Panc1 (cell line): ENCODE measurements at places on chromosomes 3 and 15. TPM values are rescaled to one million over a fixed set of nuclear protein-coding genes. Genes with fewer than 3 reads are reported as not detected.

TTC21A gene
- 7.7 TPM for total RNA-seq

ARHGAP31 gene
- 7.6 TPM for total RNA-seq

TM4SF18 gene
- 54.5 TPM for total RNA-seq

CDHR4 gene
- not detected for total RNA-seq

GOLGA8T gene
- not detected for total RNA-seq

MKRN2OS gene
- total RNA-seq = not detected

LMAN1L gene
- total RNA-seq = not detected

DNA sequence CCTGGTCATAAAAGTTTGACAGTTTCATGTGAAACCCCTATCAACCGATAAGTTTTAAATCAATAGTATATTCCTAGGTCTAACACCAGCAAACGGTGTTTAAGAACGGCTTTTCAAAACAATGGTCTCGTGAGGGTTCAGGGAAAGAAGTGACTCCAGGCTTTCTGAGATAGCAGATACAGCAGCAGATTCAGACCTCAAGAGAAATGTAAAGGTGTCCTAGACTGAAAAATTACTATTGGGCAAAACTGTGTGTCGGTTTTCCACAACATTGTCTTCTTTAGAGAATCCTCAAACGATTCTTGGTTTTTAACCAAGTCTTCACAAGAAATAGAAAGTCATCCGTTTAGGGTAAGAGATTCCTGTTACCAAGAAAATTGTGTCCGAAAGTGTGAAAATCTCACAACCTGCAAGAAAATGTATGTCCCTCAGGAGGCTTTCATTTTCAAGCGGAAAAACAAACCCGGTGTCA is 1.2 kb downstream of the SETD2 start:
- H3K4me3 ChIP-seq = peak overlapping the region; percentile 82
- H3K27ac ChIP-seq = peak overlapping the region; percentile 88
- peaks cover 3% of the 10 kb centered on the region; the same call in 1 of the 2 replicates for H3K36me3 ChIP-seq
- no peak for DNase-seq

GRCh38 chr3:108946292-108947285 is 7.1 kb downstream of the GUCA1C start:
- no peaks in the 10 kb centered on the region for H3K27me3 ChIP-seq
- H3K27ac ChIP-seq = no peak overlapping the region
- no peaks in the 10 kb centered on the region for H3K36me3 ChIP-seq
- H3K4me1 ChIP-seq = no peaks in the 10 kb centered on the region
- H3K4me3 ChIP-seq = no peak overlapping the region
- DNase-seq = no peak

GRCh38 chr3:156760333-156760732 is 65.8 kb upstream of the LEKR1 start:
- H3K27ac ChIP-seq = no peak overlapping the region
- no peak overlapping the region for H3K4me3 ChIP-seq

DNA sequence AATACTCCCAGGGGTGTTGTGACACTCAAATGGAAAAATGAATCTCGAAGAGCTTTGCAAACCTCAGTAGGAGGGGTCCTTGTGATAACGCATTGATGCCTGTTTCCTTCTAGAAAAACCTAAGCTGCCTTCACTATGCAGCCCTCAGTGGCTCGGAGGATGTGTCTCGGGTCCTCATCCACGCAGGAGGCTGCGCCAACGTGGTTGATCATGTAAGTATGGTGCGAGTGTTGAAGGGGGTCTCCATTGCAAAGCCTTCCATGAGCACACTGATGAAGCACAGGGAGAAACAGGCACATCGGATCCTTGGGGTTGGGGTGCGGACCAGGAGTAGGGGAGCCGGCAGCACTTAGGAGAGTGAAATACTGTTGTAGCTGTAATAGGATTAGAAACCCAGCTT is 22.3 kb downstream of the ANKDD1A start:
- H3K27ac ChIP-seq = no peak overlapping the region
- H3K36me3 ChIP-seq = no peaks in the 10 kb centered on the region
- DNase-seq = no peak
- H3K4me1 ChIP-seq = no peaks in the 10 kb centered on the region
- H3K27me3 ChIP-seq = no peaks in the 10 kb centered on the region

GRCh38 chr3:186534113-186534669 is 10.0 kb downstream of the CRYGS start:
- H3K36me3 ChIP-seq = no peaks in the 10 kb centered on the region
- DNase-seq = no peak
- no peaks in the 10 kb centered on the region for H3K4me1 ChIP-seq
- H3K27ac ChIP-seq = no peak overlapping the region
- no peak overlapping the region for H3K4me3 ChIP-seq

- no peak overlapping the region for H3K27ac ChIP-seq
- no peaks in the 10 kb centered on the region for H3K36me3 ChIP-seq
- H3K27me3 ChIP-seq = no peaks in the 10 kb centered on the region
- no peaks in the 10 kb centered on the region for H3K4me1 ChIP-seq
- DNase-seq = no peak
- no peak overlapping the region for H3K4me3 ChIP-seq
Measured at GRCh38 chr3:182609575-182610156, 183.6 kb upstream of the ATP11B start.

GRCh38 chr3:172511783-172512762 is 11.2 kb downstream of the TNFSF10 start:
- no peaks in the 10 kb centered on the region for H3K27me3 ChIP-seq
- no peak overlapping the region for H3K4me3 ChIP-seq
- H3K4me1 ChIP-seq = peaks cover 30% of the 10 kb centered on the region
- H3K27ac ChIP-seq = no peak overlapping the region

DNA sequence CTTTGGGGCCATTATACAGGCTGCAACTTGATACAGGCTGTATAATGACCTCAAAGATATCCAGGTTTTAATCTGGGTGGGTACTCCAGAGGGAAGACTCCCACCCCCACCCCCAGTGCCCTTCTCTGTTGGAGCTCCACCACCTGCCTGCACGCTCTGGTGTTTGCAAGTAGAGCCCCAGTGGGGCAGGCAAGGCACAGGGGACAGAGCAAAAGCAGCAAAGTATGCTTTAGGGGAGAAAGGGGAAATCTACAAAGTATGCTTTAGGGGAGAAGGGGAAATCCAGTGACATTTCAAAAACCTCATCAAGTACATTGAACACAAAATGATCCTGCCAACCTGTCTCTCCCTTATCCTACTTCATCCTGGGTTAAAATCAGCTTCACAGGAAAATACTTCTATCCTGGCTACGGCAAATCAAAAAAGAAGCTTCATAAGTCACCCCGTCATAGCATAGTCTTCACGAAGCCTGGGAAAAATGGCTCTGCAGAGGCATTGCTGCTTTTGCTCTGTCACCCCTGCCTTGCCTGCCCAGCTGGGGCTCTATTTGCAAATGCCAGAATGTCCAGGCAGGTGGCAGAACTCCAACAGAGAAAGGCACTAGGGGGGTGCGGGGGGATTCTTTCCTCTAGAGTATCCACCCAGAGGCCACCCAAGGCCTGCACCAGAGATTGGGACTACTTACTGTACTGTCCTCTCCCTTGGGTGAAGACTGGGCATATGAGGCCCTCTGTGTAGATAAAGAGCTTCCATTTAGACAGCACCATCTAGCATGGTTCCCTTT is 60.9 kb upstream of the ATP11B start:
- no peak for DNase-seq
- no peaks in the 10 kb centered on the region for H3K36me3 ChIP-seq
- peaks cover 5% of the 10 kb centered on the region; the same call in 1 of the 2 replicates for H3K27me3 ChIP-seq
- no peaks in the 10 kb centered on the region for H3K4me1 ChIP-seq
- H3K27ac ChIP-seq = no peak overlapping the region

DNA sequence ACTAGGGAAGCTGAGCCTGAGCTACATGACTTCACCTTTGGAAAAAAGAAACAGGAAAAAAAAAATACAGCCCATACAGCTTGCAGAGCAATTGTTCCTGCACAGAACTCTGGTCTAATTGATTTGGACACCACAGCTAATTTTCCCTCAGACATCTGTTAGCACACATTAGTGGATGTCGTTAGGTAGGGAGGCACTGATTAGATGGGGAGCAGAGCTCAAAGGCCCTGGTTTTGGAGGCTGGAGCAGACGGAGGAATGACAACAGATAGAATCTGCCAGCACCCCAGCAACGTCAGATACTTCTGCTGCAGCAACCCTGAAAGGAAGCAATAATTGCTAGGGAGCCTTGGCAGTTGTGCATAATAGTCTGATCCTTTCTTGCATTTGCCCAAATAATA is 398.9 kb downstream of the LSAMP start:
- DNase-seq = no peak
- H3K4me1 ChIP-seq = no peaks in the 10 kb centered on the region
- no peaks in the 10 kb centered on the region for H3K27me3 ChIP-seq
- H3K36me3 ChIP-seq = no peaks in the 10 kb centered on the region
- no peak overlapping the region for H3K27ac ChIP-seq
- no peak overlapping the region for H3K4me3 ChIP-seq

DNA sequence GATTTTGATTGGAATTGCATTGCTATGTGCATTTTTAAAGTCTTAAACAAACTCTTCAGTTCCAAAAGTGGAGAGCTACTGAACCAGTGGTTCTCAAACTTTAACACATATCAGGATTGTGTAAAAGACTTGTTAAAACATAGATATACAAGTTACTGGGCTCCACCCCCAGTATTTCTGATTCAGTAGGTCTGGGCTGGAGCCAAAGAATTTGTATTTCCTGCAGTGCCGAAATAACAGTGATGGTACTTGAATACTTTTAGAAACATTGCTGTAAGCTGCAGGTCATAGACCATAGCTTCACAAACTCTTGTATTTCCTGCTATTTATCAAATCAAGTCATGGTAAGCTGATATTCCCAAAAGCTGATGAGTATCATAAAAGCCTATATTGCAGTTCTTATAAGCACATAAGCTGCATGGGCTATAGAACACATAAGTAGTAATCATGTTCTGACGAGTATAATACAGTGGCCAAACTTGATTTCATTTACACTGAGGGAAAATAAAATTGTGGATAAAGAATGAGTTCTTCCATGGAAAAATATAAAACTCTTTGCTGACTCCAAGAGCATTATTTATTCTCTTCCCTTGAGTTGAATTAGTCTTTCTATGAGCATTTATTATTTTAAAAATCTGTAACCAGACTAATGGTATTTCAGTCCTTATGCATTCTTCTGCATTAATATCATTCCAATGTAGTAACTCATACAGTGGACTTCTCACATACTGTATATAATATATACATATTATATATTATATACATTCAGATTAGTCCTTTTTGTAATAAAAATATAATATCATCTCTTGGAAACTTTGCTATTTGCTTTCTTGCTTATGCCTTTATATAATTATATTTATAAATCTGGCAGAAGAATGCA is 550.5 kb upstream of the AGTR1 start:
- no peaks in the 10 kb centered on the region for H3K27me3 ChIP-seq
- no peak for DNase-seq
- no peaks in the 10 kb centered on the region for H3K36me3 ChIP-seq
- H3K4me1 ChIP-seq = no peaks in the 10 kb centered on the region

- DNase-seq = no peak
- no peak overlapping the region for H3K27ac ChIP-seq
- H3K27me3 ChIP-seq = no peaks in the 10 kb centered on the region
Measured at GRCh38 chr3:47096959-47097358, 67.0 kb downstream of the SETD2 start.

- DNase-seq = no peak
- peaks cover 45% of the 10 kb centered on the region for H3K27me3 ChIP-seq
- H3K4me1 ChIP-seq = no peaks in the 10 kb centered on the region; the same call in 1 of the 2 replicates
- H3K36me3 ChIP-seq = no peaks in the 10 kb centered on the region
- no peak overlapping the region for H3K4me3 ChIP-seq
Measured at GRCh38 chr15:45387380-45388007, 9.2 kb upstream of the GATM start.

DNA sequence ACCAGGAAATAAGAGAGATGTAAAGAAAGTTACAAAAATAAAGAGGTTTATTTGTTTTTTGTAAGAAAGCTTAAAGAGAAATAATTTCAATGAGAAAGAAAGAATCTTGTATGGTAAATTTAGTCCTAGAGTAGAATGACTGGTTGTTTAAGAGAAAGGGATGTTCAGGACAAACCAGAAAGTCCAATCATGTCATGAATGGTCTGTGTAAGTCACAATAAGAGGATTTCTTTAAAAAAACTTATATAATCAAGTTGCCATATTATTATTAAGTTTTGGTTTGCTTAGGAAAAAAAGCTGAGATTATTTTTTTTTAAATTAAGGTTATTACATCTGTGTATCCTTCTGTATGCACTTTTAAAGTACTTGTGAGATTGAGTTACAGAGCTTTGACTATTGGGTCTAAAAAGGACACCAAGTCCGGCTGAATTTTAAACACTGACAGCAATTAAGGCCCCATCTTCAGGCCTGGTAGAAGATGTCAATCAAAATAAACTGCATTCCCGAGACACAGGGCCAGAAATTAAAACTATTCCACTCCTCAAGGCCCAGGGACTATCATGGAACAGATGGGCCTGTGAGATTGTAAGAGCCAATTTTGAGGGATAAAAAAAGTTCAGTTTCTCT is 12.2 kb downstream of the ERICH6 start:
- no peak overlapping the region for H3K27ac ChIP-seq
- no peaks in the 10 kb centered on the region for H3K27me3 ChIP-seq
- H3K36me3 ChIP-seq = no peaks in the 10 kb centered on the region

DNA sequence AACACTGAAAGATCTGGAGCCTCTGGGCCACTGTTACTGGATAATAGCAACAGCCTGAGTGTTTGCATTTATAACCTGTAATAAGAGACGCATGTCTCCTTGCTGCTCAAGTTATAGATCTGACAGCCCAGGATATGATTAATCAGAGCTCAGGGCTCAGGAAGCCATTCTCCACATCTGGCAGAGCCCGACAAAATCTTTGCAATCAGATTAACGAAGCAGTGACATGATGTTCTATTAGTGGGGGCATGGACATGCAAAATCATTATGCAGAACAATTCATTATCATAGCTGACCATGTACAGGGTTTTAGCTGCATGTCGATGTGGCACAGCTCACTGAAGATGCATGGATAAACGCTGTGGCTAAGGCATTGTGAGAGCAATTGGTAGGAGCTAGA is 730.3 kb downstream of the ZNF385D start:
- H3K4me3 ChIP-seq = no peak overlapping the region
- no peaks in the 10 kb centered on the region for H3K27me3 ChIP-seq
- H3K4me1 ChIP-seq = no peaks in the 10 kb centered on the region
- no peak overlapping the region for H3K27ac ChIP-seq
- no peaks in the 10 kb centered on the region for H3K36me3 ChIP-seq

GRCh38 chr3:88149509-88150362 is at the start of gene C3orf38:
Gene C3orf38, plus strand, starts transcription at chr3:88149959. Its CDS starts 94 bp downstream, at chr3:88150053.
- no peaks in the 10 kb centered on the region; the same call in 1 of the 2 replicates for H3K36me3 ChIP-seq
- H3K4me1 ChIP-seq = peaks cover 4% of the 10 kb centered on the region
- DNase-seq = peak; percentile 67
- H3K27ac ChIP-seq = peak within 1 kb of the TSS; percentile 91

- no peaks in the 10 kb centered on the region for H3K4me1 ChIP-seq
- no peak overlapping the region for H3K27ac ChIP-seq
- no peaks in the 10 kb centered on the region for H3K36me3 ChIP-seq
- DNase-seq = no peak
Measured at GRCh38 chr3:155407971-155408370, 114.5 kb upstream of the STRIT1 start.

GRCh38 chr15:35311615-35312014 is 226.5 kb upstream of the NANOGP8 start:
- DNase-seq = no peak
- H3K27ac ChIP-seq = no peak overlapping the region
- peaks cover 6% of the 10 kb centered on the region for H3K4me1 ChIP-seq
- H3K36me3 ChIP-seq = no peaks in the 10 kb centered on the region
- H3K27me3 ChIP-seq = no peaks in the 10 kb centered on the region

- no peaks in the 10 kb centered on the region for H3K4me1 ChIP-seq
- no peaks in the 10 kb centered on the region for H3K27me3 ChIP-seq
- H3K36me3 ChIP-seq = no peaks in the 10 kb centered on the region; the same call in 1 of the 2 replicates
- DNase-seq = no peak
- no peak overlapping the region for H3K27ac ChIP-seq
- no peak overlapping the region for H3K4me3 ChIP-seq
Measured at GRCh38 chr15:76206325-76206976, 104.8 kb downstream of the ETFA start.
